Activated CD4-positive, alpha-beta T cell treated with anti-CD3 and anti-CD28 coated beads for 36 hours (primary cell): ENCODE measurements at places on chromosomes 16 and 17. TPM values are rescaled to one million over a fixed set of nuclear protein-coding genes. Genes with fewer than 3 reads are reported as not detected.

DNA sequence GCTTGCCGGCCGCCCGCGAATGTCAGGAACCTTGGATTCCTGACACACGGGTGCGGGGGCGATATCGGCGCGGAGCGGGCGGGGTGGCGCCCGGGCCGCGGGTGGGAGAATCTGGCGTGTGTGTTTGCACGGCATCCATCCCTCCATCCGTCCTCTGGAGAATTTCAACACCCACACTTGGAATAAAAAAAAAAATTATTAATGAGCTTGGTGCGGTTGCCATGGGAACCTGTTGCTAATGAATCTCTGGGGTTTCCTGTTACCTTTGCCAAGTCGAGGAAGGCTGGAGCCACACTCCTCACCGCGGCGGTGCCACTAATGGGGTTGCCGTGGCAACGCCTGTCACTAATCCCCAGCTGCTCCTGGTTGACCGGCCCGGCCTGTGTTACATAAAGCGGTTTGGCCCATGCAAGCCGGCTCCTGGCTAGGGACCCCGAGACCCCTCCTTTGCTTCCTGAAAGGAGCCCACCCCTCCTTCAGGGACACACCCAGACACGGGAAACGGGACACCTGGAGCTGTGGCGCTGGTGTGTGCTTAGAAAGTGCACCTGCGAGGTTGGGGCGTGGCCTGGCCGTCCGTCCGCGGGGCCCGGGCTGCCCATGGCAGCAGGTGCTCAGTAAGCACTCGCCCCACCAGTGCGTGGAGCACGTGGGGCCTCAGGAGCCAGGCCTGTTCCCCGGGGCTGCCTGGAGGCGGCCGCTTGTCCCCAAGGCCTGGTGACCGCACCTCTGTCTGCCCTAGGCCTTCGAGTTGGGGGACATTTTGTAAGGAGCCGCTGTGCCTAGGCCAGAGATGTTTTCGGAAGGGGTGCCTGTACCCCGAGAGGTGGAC, 14.6 kb downstream of the CACNA1H start:
- no peak overlapping the region for H3K4me3 ChIP-seq
- no peaks in the 10 kb centered on the region for H3K36me3 ChIP-seq
- H3K27me3 ChIP-seq = no peaks in the 10 kb centered on the region
- DNase-seq = no peak

KCNG4 gene
- total RNA-seq = not detected

DNA sequence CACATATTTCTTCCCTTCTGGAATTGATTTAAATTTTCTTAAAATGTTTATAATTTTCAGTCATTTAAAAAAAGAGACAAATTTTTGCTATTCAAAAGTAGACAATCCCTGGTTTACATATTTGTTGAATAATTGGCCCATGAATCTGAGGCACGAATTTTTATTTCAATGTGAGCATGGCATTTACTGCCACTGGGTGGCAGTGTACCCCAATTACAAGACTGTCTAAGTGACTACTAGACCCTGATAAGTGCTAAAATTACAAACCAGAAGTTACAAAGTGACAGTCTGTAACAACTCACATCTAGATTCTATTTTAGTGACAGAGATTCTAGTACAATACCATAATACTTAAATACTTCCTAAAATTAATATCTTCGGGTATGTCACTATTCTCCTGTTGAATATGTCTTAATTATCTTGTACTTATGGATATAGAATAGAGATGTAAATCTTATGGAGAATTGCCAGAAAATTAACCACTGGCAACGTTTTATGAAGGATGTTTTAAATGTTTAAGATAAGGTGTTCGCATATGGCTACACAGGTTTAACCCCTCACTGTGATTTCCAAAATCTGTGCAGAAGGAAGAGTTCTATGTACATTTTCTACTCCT, 235.8 kb downstream of the MAP2K4 start:
- no peak overlapping the region for H3K27ac ChIP-seq
- peak; percentile 45 for DNase-seq
- no peaks in the 10 kb centered on the region for H3K36me3 ChIP-seq
- no peaks in the 10 kb centered on the region for H3K4me1 ChIP-seq
- peaks cover 2% of the 10 kb centered on the region for H3K27me3 ChIP-seq

GRCh38 chr16:12410837-12411490, 392.7 kb downstream of the CPPED1 start:
- H3K36me3 ChIP-seq = no peaks in the 10 kb centered on the region
- H3K4me1 ChIP-seq = no peaks in the 10 kb centered on the region
- H3K27ac ChIP-seq = no peak overlapping the region
- H3K4me3 ChIP-seq = no peak overlapping the region

ALDH3A1 gene
- not detected for total RNA-seq

- H3K27ac ChIP-seq = no peak overlapping the region
- no peaks in the 10 kb centered on the region for H3K27me3 ChIP-seq
- H3K4me3 ChIP-seq = no peak overlapping the region
These were observed 172.2 kb downstream of the SEC14L1 start for GRCh38 chr17:77312786-77313599.

DNA sequence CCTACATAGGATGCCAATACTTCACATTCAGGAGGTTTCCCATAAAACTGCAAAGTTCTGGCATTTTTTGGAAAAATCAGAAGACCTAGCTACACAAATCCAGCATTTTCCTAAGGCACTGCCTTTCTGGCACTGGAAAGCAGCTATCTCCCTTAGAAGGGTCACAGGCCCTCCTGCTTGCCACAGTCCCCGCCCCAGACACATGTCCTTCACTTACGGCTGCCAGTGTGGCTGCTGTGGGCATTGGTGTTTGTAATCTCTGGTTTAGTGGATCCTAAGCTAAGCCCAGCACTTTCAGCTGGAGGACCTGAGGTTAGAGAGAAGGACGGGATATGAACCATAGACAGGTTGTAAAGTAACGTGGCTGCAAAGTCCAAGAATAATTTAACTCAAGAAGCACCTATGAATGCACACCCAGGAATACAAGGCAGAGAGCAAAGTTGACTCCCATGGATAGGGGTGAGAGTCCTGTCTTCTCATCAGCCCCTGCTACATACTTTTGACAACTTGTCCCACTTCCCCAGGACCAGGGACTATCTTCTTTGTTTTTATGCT, 100.0 kb downstream of the XYLT1 start:
- H3K27me3 ChIP-seq = no peaks in the 10 kb centered on the region
- no peaks in the 10 kb centered on the region for H3K36me3 ChIP-seq
- H3K4me1 ChIP-seq = peaks cover 84% of the 10 kb centered on the region

GRCh38 chr17:35171834-35172233, 22.4 kb downstream of the SLC35G3 start:
- no peak overlapping the region for H3K4me3 ChIP-seq
- no peak for DNase-seq
- H3K4me1 ChIP-seq = peaks cover 44% of the 10 kb centered on the region
- no peaks in the 10 kb centered on the region for H3K27me3 ChIP-seq
- H3K27ac ChIP-seq = peak overlapping the region; percentile 47

DNA sequence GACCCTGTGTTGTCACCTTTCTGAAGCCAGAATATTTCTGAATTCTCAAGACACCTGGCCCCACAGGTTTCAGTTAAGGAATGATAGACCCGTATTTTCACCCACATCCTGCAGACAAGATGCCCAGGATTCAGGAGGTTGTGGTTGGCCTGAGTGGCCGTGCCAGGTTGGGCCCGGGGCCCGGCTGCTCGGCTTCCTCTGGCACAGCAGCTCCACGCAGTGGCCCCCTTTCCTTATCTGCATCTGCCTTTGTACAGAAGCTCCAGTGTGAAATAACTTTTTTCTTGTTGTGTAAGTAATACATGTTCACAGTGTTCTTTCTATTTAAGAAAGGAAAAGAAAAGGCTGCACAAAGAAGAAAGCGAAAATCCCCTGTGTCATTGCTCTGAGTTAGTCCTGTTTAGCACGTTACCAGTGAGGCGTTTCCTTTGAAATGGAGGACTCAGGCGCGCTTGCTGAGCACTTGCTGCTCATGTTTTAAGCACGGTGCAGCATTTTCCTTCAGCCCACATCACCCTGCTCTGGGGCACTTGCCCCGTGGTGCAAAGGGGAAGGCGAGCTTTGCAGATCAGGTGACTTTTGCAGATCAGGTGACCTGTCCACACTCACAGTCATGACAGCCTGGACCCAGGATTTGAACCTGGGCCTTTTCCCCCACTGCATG, 12.8 kb downstream of the ZC3H18 start:
- peaks cover 46% of the 10 kb centered on the region for H3K36me3 ChIP-seq
- no peaks in the 10 kb centered on the region for H3K27me3 ChIP-seq
- no peak overlapping the region for H3K4me3 ChIP-seq
- peaks cover 49% of the 10 kb centered on the region for H3K4me1 ChIP-seq
- peak; percentile 27 for DNase-seq

GRCh38 chr17:27459433-27459832, 3.2 kb downstream of the KSR1 start:
- H3K4me1 ChIP-seq = peaks cover 65% of the 10 kb centered on the region
- DNase-seq = no peak
- H3K4me3 ChIP-seq = peak overlapping the region; percentile 24
- no peak overlapping the region for H3K27ac ChIP-seq

DNA sequence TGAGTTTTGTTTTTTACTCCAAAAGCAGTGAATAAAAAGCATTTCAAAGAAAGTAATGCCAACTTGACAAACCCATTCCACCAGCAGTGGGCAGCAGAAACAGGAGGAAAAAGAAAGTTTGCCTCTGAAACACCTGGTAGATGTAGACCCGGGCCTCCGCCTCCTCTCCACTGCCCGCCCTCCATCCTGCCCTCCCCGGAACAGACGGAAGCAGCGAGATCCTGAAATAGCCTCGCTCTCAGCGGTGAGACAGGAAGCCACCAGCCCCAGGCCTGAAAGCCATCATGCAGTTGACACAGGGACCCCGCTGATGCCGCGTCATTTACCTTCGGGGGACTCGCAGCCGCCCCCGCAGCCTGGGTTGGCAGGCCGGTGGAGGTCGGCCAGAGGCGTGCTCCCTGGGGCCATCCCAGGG, 67.8 kb downstream of the C16orf78 start:
- peak overlapping the region; percentile 72 for H3K27ac ChIP-seq
- no peaks in the 10 kb centered on the region for H3K27me3 ChIP-seq
- peaks cover 20% of the 10 kb centered on the region for H3K4me1 ChIP-seq
- peak; percentile 81 for DNase-seq

- no peaks in the 10 kb centered on the region for H3K36me3 ChIP-seq
- H3K4me1 ChIP-seq = peaks cover 20% of the 10 kb centered on the region
- no peak for DNase-seq
These were observed 13.3 kb downstream of the CAVIN1 start for GRCh38 chr17:42409523-42410318.

- no peaks in the 10 kb centered on the region for H3K4me1 ChIP-seq
- no peak for DNase-seq
- no peak overlapping the region for H3K4me3 ChIP-seq
These were observed 87.2 kb downstream of the TBC1D16 start for GRCh38 chr17:79948406-79948944.

- H3K27me3 ChIP-seq = no peaks in the 10 kb centered on the region
- H3K4me3 ChIP-seq = no peak overlapping the region
- H3K4me1 ChIP-seq = peaks cover 16% of the 10 kb centered on the region
- DNase-seq = no peak
- peaks cover 14% of the 10 kb centered on the region for H3K36me3 ChIP-seq
- H3K27ac ChIP-seq = no peak overlapping the region
These were observed 11.2 kb downstream of the KLHL10 start for GRCh38 chr17:41848788-41849187.

- no peaks in the 10 kb centered on the region for H3K27me3 ChIP-seq
- H3K36me3 ChIP-seq = peaks cover 55% of the 10 kb centered on the region
- peak overlapping the region; percentile 93 for H3K27ac ChIP-seq
- DNase-seq = peak; percentile 78
- H3K4me1 ChIP-seq = peaks cover 86% of the 10 kb centered on the region
These were observed 23.0 kb downstream of the NSMCE1 start for GRCh38 chr16:27245276-27246172.

RAB11FIP4 gene
- 30.3 TPM for total RNA-seq

CACNB1 gene
- total RNA-seq = 12.3 TPM

- H3K27ac ChIP-seq = no peak overlapping the region
- peaks cover 10% of the 10 kb centered on the region for H3K36me3 ChIP-seq
- H3K4me1 ChIP-seq = peaks cover 12% of the 10 kb centered on the region
- DNase-seq = peak; percentile 2
These were observed 6.2 kb downstream of the KATNB1 start for GRCh38 chr16:57741660-57742191.
